Keratinocyte (primary cell): ENCODE measurements at places on chromosomes 11 and 22. TPM values are rescaled to one million over a fixed set of nuclear protein-coding genes. Genes with fewer than 3 reads are reported as not detected.

GRCh38 chr22:37401401-37402183, 25.7 kb downstream of the ELFN2 start:
- H3K27ac ChIP-seq, result no peak overlapping the region
- H3K27me3 ChIP-seq, result peaks cover 18% of the 10 kb centered on the region
- no peaks in the 10 kb centered on the region for H3K4me1 ChIP-seq
- H3K4me3 ChIP-seq, result no peak overlapping the region
- H3K36me3 ChIP-seq, result no peaks in the 10 kb centered on the region

DNA sequence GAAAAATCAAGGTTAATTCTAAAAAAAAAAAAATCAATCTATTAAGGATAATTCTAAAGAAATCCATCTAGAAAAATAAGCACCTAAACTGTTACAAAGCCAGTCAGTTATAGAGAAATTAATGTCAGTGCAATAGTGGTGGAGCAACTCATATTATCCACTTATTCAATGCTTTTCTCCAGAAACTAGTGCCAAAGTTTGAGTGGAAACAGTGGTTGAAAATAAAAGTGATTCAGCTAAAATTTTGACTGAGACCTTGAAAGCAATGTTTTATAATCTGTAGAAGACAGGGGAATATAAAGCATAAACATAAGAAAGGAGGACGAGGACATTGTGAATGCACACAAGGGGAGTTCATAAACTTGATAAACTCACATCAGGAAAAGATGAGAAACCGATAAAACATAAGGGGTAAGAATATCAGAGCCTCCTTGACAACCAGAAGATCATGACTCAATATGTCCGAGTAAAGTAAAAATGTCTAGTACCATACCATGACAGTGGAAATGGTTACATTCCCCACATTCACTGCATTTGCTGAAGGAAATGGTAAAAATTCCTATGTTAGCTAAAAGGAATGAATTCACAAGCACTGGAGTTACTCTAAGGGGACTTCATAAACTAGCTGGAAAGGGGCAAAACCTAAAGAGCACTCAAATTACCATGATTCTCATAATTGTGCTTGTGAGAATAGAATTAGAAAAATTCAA, 58.7 kb upstream of the SLC5A12 start:
- no peak overlapping the region for H3K4me3 ChIP-seq
- no peaks in the 10 kb centered on the region for H3K36me3 ChIP-seq
- H3K4me1 ChIP-seq, result peaks cover 5% of the 10 kb centered on the region
- H3K27me3 ChIP-seq, result no peaks in the 10 kb centered on the region

- no peak overlapping the region for H3K27ac ChIP-seq
- no peaks in the 10 kb centered on the region for H3K27me3 ChIP-seq
- peaks cover 13% of the 10 kb centered on the region for H3K4me1 ChIP-seq
- no peak overlapping the region for H3K4me3 ChIP-seq
These were observed 90.9 kb upstream of the CRTAM start for GRCh38 chr11:122747351-122747781.

GRCh38 chr11:41301023-41301422, 158.4 kb downstream of the LRRC4C start:
- no peak for DNase-seq
- no peaks in the 10 kb centered on the region for H3K4me1 ChIP-seq
- H3K27ac ChIP-seq, result no peak overlapping the region
- H3K36me3 ChIP-seq, result no peaks in the 10 kb centered on the region
- H3K27me3 ChIP-seq, result no peaks in the 10 kb centered on the region

DNA sequence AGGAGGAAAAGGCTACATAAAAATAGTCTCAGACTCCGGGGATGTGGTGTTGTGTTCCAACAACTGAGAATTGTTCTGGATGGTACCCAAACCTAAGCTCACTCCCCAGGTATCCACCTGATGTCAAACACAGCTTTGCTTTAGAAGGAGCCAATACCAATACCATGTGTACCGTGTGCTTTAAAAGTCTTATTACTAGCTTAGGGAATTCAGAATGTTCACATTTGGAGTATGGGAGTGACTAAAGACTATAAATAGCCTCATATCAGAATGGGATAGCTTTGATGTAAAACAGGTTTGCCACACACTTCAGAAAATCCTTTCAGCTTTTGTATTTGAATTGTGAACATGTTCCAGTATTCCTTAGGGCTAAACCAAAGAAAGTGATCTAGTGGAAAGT, 248.7 kb upstream of the ARHGAP42 start:
- no peak for DNase-seq
- no peaks in the 10 kb centered on the region for H3K36me3 ChIP-seq
- H3K27ac ChIP-seq, result no peak overlapping the region
- H3K4me1 ChIP-seq, result no peaks in the 10 kb centered on the region
- H3K4me3 ChIP-seq, result no peak overlapping the region

DNA sequence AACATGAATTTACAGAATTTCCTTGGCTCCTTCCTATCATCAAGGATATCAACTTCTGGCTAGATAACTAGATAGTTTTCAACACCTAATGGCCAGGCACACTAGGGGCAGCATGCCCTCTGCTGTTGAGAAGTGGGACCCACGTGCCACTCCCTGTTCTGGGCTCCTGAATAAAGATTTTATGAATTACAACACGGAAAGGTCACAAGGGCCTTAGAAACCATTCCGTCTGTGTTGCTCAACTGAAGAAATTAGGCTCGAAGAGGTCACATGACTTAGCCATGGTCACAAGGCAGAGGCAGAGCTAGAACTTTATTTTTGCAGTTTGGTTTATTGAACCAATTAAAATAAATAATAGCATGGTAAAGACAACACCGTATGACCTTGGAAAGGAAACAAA, 36.0 kb downstream of the PRCP start:
- no peak overlapping the region for H3K4me3 ChIP-seq
- H3K27ac ChIP-seq, result no peak overlapping the region
- H3K4me1 ChIP-seq, result peaks cover 4% of the 10 kb centered on the region
- DNase-seq, result no peak
- H3K27me3 ChIP-seq, result no peaks in the 10 kb centered on the region
- no peaks in the 10 kb centered on the region for H3K36me3 ChIP-seq

GRCh38 chr11:126815111-126815510, 185.5 kb downstream of the KIRREL3 start:
- no peaks in the 10 kb centered on the region for H3K27me3 ChIP-seq
- no peak overlapping the region for H3K27ac ChIP-seq
- no peaks in the 10 kb centered on the region for H3K36me3 ChIP-seq
- no peak overlapping the region for H3K4me3 ChIP-seq
- H3K4me1 ChIP-seq, result no peaks in the 10 kb centered on the region
- no peak for DNase-seq

- H3K4me3 ChIP-seq, result no peak within 1 kb of the TSS
- no peaks in the 10 kb centered on the region for H3K4me1 ChIP-seq
- DNase-seq, result no peak
- H3K27ac ChIP-seq, result no peak within 1 kb of the TSS
- no peaks in the 10 kb centered on the region for H3K36me3 ChIP-seq
These were observed at the start of gene OR52E4 for GRCh38 chr11:5880329-5880728. OR52E4 (plus strand) TSS chr11:5880629; CDS start chr11:5884293, 3,664 bp downstream.

GRCh38 chr11:132055296-132055695, 684.9 kb downstream of the NTM start:
- no peak for DNase-seq
- no peaks in the 10 kb centered on the region for H3K27me3 ChIP-seq
- peaks cover 45% of the 10 kb centered on the region for H3K4me1 ChIP-seq
- H3K4me3 ChIP-seq, result no peak overlapping the region
- no peaks in the 10 kb centered on the region for H3K36me3 ChIP-seq

DNA sequence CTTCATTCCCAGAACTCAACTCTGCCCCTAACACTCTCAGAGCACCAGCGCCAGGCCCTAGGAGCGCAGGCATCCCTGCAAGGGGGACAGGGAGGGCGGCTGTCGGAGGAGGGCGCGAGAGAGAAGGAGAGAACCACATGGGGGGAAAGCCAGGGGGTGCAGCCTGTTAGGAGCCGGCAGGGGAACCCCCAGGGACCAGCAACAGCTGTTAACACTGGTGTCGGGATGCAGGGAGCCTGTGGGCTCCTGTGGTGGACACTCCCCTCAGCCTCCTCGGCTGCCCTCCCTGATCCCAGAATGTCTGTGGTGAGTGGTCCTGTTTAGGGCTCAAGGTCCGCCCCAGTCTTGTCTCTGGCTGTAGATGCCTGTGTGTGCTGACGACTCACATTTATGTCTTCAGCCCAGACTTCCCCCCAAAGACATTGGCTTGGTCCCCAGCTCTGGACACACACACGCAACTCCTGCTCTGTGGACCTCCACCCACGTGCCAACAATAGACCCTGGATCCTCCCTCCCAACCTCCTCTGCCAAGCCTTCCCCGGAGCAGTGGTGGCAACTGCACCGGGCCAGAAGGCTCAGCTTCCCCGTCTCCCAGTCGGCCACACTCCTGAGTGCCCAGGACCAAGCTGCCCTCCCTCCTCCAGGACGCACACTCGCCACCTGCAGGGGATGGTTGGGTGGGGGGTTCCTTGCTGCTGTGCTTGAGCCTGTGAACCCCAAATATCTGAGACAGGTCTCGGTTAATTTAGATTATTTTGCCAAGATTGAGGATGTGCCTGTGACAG, 817 bp upstream of the IFITM5 start:
- H3K27me3 ChIP-seq, result peaks cover 23% of the 10 kb centered on the region
- H3K4me3 ChIP-seq, result no peak overlapping the region
- H3K36me3 ChIP-seq, result no peaks in the 10 kb centered on the region
- no peak for DNase-seq

DNA sequence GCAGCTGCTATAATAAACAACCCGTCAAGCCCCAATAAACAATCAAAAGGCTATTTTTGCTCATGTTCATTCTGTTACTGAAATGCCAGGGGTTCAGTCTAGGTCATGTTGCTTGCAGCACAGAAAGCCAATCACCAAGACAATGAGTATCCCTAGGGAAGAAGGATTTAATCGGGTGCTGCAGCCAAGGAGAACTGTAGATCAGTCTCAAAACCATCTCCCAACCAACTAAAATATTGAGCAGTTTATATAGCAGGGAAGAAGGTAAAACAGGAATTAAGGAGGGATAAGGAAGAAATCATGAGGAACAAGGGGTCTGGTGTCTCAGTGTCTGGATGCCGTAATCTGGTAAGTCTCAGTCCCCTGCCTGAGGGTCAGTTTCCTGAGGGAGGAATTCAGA, 169.5 kb downstream of the BLID start:
- H3K4me3 ChIP-seq, result no peak overlapping the region
- H3K27ac ChIP-seq, result no peak overlapping the region
- H3K36me3 ChIP-seq, result no peaks in the 10 kb centered on the region
- no peaks in the 10 kb centered on the region for H3K4me1 ChIP-seq

- no peak overlapping the region for H3K27ac ChIP-seq
- H3K36me3 ChIP-seq, result no peaks in the 10 kb centered on the region
- no peaks in the 10 kb centered on the region for H3K4me1 ChIP-seq
- no peak for DNase-seq
- no peaks in the 10 kb centered on the region for H3K27me3 ChIP-seq
These were observed 9.4 kb downstream of the PGM2L1 start for GRCh38 chr11:74388678-74389327.

DNA sequence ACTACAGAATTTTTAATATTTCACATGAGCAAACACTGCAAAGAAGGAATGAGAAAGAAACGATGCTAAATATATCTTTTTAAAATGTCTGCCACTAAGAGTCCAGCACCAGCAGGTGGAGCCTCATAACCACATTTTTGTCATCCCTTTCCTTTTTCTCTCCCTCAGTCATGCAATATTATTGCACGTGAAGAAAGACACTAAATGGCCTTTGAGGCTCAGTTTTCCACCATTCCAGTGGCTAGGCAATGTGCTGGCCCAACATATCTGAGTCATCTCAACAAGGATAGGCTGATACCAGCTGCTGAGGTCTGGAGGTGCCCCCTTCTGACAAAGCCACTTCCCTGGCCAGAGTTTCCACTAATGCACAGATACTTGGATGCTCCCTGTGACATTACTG, 1.8 kb downstream of the ALKBH8 start:
- no peaks in the 10 kb centered on the region for H3K27me3 ChIP-seq
- no peaks in the 10 kb centered on the region for H3K36me3 ChIP-seq
- H3K27ac ChIP-seq, result peak overlapping the region; percentile 90
- peaks cover 34% of the 10 kb centered on the region for H3K4me1 ChIP-seq
- no peak for DNase-seq
- no peak overlapping the region for H3K4me3 ChIP-seq

DNA sequence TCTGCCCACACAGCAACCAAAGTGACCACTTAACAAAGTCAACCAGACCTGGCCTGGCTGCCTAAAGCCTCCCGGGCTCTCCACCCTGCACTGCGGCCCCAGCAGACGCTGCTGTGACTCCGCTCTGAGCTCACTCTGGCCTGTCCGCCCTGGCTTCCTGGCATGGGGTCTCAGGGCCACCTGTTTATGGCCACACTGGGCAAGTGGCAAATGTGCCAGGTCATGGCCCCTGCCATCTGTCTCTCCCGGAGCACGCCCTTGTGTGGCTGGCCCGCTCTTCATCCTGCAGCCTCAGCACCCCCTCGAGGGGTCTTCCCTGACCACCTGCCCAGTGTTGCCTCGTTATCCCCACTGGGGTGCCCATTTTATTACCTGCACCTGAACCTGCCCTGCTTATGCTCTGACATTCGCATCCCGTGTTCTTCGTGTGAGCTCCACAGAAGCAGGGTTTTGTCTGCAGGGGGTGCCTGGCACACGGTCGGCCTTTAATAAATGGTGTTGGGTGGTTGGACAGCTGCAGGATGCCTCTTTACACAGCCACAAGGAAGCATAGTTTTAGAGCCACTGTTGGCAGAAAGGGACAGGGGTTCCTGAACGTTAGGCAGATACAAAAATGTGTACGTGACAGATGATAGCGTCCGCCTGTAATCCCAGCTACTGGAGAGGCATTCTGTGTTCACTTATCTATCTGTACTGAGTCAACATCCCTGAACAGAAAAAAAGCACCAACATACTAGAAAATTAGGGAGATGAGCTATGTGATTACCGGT, 785.6 kb downstream of the TBC1D22A start:
- no peaks in the 10 kb centered on the region for H3K36me3 ChIP-seq
- H3K4me1 ChIP-seq, result no peaks in the 10 kb centered on the region
- H3K27me3 ChIP-seq, result no peaks in the 10 kb centered on the region
- H3K4me3 ChIP-seq, result no peak overlapping the region

DNA sequence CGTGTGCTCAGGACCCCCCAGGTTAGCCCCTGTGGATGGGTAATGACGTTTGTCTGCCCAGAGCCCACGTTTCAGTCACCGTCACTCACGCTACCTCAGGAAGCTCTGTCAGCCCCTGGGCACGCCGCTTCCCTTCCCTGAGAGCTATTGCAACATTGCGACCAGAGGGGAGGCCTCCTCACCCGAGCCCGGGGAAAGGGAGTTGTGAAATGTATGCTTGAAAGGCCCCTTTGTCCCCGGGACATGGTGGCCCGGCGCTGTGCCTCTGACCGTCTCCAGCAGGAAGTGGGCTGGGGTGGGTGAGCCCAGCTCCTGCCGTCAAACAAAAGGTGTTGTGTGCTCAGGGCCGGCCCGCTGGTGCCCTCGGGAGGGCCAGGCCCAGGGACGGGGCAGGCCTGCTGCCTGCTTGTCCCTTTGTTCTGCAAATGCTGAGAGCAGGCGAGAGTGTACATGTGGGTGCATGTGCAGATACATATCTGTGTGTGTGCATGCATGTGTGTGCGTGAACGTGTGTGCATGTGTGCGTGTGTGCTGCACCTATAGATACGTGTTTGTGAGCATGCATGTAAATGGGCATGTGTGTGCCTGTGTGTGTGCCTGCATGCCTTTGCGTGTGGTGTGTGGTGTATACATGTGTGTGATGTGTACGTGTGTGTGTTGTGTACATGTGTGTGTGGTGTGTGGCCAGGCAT, 1125.0 kb downstream of the BRD1 start:
- DNase-seq, result no peak
- H3K4me1 ChIP-seq, result no peaks in the 10 kb centered on the region
- H3K4me3 ChIP-seq, result no peak overlapping the region
- H3K27me3 ChIP-seq, result no peaks in the 10 kb centered on the region

Gene DNAJB7
- not detected in 3 replicates for polyA plus RNA-seq

Gene HORMAD2
- polyA plus RNA-seq, result not detected in 3 replicates

Gene TEX12
- not detected in 3 replicates for polyA plus RNA-seq

Gene HBB
- polyA plus RNA-seq, result not detected in 3 replicates

Gene B4GALNT4
- 7.3 to 11.5 TPM (median 8.1 TPM) in 3 replicates for polyA plus RNA-seq

Gene RANBP1
- 141 to 278 TPM (median 193 TPM) in 3 replicates for polyA plus RNA-seq

Gene RFPL3
- not detected in 3 replicates for polyA plus RNA-seq
